GM06990 (cell line): ENCODE measurements at places on chromosomes 4 and X.

DNA sequence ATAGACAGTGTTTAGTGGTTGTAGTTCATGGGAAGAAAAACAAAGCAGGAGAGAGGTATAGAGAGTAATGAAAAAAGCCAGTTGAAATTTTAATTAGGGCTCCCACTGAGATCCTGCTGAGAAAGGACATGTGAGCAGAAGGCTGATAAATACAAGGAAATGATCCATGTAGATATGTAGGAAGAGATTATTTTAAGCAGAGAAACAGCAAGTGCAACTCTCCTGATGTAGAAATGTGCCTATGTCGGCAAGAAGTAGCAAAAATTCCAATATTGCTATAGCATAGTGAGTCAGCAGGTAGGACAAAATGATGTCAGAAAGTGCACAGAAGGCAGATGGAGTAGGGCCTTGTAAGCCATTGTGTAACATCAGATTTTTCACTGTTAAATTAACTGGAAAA lies 1027.3 kb downstream of the PCDH18 start:
- DNase-seq: no peak

DNA sequence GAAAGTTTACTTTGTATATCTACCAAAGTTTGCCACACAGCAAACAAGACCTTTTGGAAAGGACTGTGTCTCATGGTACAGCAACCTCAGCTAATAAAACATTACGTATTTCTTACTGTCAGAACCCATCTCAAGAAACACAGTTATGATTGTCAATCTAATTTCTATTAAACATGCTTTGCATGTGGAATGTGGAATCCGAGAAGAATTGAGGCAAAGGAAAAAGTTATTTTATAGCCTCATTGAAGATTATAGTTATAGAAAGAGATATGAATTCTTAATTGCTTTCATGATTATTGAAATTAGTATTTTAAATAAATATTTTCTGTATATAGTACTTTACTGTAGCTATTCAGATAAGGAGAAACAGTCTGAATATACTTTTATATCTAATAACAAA lies 5.4 kb downstream of the PCDH7 start:
- no peak for DNase-seq

DNA sequence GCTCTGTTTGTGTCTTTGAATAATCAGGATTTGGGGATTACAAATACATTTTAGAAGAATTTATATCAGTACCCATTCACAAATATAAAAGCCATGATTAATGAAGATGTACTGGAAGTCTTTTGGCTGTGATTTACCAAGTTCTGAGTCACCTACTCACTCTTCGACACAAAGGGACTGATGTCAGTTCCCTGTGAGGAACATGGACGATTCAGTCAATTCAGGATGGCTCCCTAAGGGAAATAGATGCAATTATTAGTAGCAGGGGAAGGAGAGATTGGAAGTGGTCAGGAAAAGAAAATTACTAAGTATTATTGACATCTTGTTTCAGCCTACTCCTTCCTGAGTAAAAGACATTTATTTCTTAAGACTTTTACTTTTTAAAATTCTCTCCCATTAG lies 550.7 kb upstream of the SLIT2 start:
- no peak for DNase-seq

GRCh38 chr4:156662921-156663320 lies 308.7 kb downstream of the PDGFC start:
- no peak for DNase-seq

- no peak for DNase-seq
These were observed 11.9 kb downstream of the CA5B start for GRCh38 chrX:15749642-15750610.

GRCh38 chrX:102517326-102517725 lies 787 bp upstream of the TMSB15A start:
- no peak for DNase-seq

DNA sequence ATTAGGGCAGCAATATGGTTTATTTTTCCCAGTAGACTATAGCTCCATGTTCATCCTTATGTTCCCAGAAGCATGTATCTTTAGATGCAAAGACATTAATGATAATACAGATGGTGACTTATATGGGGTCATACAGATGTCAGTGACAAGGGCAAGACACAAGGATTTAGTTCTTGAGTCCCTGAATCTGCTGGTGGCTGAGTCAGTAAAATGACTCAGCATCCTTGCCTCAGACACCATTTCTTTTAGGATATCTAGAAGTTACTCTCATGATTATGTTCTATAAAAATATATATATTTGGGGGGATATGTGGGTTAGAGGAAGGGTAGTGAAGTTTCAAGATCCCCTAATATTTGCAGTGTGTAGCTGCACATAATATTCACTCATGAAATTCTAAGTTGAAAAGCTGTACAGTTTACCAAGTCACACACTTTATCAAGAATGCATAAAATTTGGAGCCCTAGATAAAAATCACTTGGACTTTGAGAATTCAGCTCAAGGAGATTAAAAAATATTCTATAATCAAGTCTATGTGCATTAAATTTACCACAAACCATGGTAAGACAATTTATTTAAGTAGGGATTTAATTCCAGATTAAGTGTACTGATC lies 101.9 kb downstream of the LNX1 start:
- no peak for DNase-seq

DNA sequence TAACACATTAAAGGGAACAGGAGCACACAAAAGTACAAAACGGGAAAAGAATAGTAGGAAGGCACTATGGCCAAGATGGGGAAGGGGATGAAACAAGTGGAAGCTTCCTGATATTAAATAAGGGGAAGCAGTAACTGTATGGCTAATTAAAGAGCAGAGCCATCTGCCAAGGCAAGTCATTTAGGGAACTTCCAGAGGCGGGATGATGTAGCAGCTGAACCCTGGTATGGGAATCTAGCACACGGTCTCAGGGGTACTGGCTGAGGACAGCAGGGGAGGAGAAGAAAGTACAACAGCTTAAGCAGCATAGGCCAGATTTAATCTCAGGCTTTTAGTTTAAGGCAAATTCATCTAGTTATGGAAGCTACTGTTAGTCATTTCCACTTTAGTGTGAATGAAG lies 59.1 kb downstream of the IGFBP7 start:
- DNase-seq: no peak

DNA sequence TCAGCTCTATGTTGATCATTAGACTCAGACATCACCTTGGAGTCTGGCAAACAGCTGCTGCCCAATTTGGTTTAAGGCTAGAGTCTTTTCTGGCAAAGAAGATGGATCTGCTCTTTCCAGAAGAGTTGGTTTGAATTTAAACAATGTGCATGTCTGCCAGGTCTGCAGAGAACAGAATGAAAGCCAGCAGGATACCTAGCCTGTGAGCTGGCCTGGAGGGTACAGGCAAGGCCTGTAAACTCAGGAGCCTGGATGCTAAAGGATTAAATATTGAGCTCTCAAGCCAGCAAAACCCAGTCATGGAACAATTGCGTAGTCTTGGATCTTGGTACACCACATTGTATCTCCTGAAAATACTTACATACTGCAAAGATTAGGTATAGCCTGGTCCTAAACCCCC lies 15.6 kb upstream of the PDLIM3 start:
- no peak for DNase-seq
